ENCODE measurements at places on chromosomes 11 and 22. TPM values are rescaled to one million over a fixed set of nuclear protein-coding genes. Genes with fewer than 3 reads are reported as not detected.

Gene SORL1
- total RNA-seq = 4.1 TPM

Gene TREH
- total RNA-seq = not detected

Gene MISFA
- total RNA-seq = not detected

Gene GPHA2
- total RNA-seq = not detected

Gene FOLH1
- total RNA-seq = 0.29 TPM

Gene B3GAT1
- total RNA-seq = 0.48 TPM

Gene KLHL35
- total RNA-seq = 1.5 TPM

Gene SLC5A4
- total RNA-seq = 0.79 TPM

Gene PHF21B
- total RNA-seq = 4.2 TPM

Gene SLC22A8
- total RNA-seq = not detected

Gene PACS1
- 29.4 TPM for total RNA-seq
